Left renal cortex interstitium (tissue), 4 donors: ENCODE measurements at places on chromosomes 12 and 14. TPM values are rescaled to one million over a fixed set of nuclear protein-coding genes. Genes with fewer than 3 reads are reported as not detected.

SYT1 gene
- 23.1 TPM for polyA plus RNA-seq

KRT6C gene
- not detected for polyA plus RNA-seq

PIWIL1 gene
- 1.1 TPM for polyA plus RNA-seq

BRAP gene
- polyA plus RNA-seq, result 17.6 TPM

IL31 gene
- polyA plus RNA-seq, result not detected

CD9 gene
- 175 TPM for polyA plus RNA-seq

PRKD1 gene
- 32.0 TPM for polyA plus RNA-seq

TEAD4 gene
- 22.2 TPM for polyA plus RNA-seq

PPFIA2 gene
- polyA plus RNA-seq, result 6.8 TPM

DPY19L2 gene
- 27.6 TPM for polyA plus RNA-seq

MANSC4 gene
- polyA plus RNA-seq, result not detected

HOXC4 gene
- 68.1 TPM for polyA plus RNA-seq

CCER1 gene
- polyA plus RNA-seq, result not detected

DLGAP5 gene
- 27.2 TPM for polyA plus RNA-seq

MYF5 gene
- polyA plus RNA-seq, result 0.14 TPM

PLEKHH1 gene
- 77.1 TPM for polyA plus RNA-seq

RNASE3 gene
- not detected for polyA plus RNA-seq

CCDC175 gene
- 1.1 TPM for polyA plus RNA-seq

EFS gene
- polyA plus RNA-seq, result 30.5 TPM

P2RX2 gene
- polyA plus RNA-seq, result 0.97 TPM

CLMN gene
- polyA plus RNA-seq, result 38.5 TPM

LIN7A gene
- polyA plus RNA-seq, result 20.9 TPM

CACNA2D4 gene
- polyA plus RNA-seq, result 2.5 TPM

KRT82 gene
- not detected for polyA plus RNA-seq

BDKRB2 gene
- 3.4 TPM for polyA plus RNA-seq

RNASE7 gene
- polyA plus RNA-seq, result 0.91 TPM

TEX52 gene
- polyA plus RNA-seq, result 2.3 TPM

LPAR5 gene
- polyA plus RNA-seq, result 1.4 TPM

CD163L1 gene
- polyA plus RNA-seq, result 2.4 TPM

NYNRIN gene
- polyA plus RNA-seq, result 49.7 TPM

VASH1 gene
- 37.1 TPM for polyA plus RNA-seq

FAM186B gene
- 0.97 TPM for polyA plus RNA-seq

SETD1B gene
- 16.5 TPM for polyA plus RNA-seq

LMNTD1 gene
- polyA plus RNA-seq, result 0.21 TPM

TMEM30B gene
- polyA plus RNA-seq, result 15.1 TPM

UBC gene
- polyA plus RNA-seq, result 1,102 TPM

RASAL1 gene
- polyA plus RNA-seq, result 14.7 TPM

SLC10A1 gene
- 0.21 TPM for polyA plus RNA-seq

OLR1 gene
- 0.46 TPM for polyA plus RNA-seq

MORN3 gene
- polyA plus RNA-seq, result 1.5 TPM

PCK2 gene
- 29.7 TPM for polyA plus RNA-seq

STYK1 gene
- polyA plus RNA-seq, result 1.2 TPM

SLC17A8 gene
- polyA plus RNA-seq, result 0.41 TPM

IRF9 gene
- 68.0 TPM for polyA plus RNA-seq

MARCHF9 gene
- polyA plus RNA-seq, result 25.2 TPM

ANKRD33 gene
- polyA plus RNA-seq, result 0.21 TPM

FOXA1 gene
- polyA plus RNA-seq, result 2.3 TPM
